ENCODE measurements at places on chromosomes 4 and X. TPM values are rescaled to one million over a fixed set of nuclear protein-coding genes. Genes with fewer than 3 reads are reported as not detected.
A peak's percentile ranks its signal among the peaks of the same experiment; 100 is the strongest.

The ARHGAP24 gene
- 10.0 TPM for total RNA-seq

The CHIC1 gene
- total RNA-seq, result 5.1 TPM

DNA sequence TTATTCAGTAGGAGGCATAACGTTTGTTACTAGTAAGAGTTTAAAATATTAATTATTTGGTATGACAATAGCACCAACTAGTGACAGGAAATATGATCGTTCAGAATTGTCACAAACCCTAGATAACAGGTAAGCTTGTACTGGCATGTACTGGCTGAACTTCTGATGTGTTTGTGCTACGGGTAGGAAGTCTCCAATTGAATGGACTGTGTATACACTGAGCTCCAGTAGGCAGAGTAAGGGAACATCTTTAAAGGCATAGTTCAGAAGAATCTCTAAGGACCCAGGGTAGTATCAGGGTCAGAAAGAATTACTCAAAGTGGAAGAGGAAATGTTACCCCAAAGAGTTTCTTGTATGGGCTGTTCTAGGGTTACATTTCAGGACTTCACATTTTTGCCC, 230.4 kb downstream of the EDA2R start:
- no peak for DNase-seq

DNA sequence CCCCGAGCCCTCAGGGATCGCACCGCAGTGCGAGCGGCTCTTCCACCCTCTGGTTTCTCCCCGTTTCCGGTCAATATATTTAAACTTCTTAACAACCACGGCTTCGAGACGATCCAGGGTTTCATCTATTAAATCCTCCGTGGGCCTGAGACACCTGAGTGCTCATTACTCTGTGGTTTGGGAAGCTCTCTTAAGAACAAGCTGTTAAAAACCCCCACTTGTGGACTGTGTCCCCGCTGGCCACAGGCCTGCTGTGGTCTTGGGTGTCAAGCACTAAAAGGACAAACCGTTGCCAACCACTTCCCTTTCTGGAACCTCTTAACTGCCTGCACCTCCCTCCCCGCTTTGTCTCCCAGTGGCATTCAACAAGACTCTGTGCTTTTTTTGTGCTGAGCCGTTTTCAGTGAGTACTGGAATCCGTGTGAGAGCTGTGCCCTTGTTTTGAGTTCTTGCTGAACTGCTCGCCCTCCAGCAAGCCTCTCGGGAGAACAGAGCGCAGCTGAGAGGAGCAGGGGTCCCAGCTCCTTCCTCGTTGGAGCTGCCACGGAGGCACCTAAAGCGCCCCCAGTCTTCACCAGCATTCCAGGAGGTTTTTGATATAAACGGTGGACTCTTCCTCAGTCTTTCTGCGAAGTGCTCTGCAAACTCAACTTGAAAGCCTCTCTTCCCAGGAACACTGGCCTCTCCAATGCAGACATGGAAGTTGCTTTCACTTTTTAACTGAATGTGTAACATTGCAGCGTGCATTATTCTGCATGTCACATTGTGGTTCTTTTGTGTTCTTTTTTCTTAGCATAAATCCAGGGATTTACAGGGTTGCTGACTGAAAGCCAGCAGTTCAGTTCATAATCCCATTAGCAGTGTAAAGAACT, 691 bp upstream of the IGFBP7 start:
- peak; percentile 60 for DNase-seq

DNA sequence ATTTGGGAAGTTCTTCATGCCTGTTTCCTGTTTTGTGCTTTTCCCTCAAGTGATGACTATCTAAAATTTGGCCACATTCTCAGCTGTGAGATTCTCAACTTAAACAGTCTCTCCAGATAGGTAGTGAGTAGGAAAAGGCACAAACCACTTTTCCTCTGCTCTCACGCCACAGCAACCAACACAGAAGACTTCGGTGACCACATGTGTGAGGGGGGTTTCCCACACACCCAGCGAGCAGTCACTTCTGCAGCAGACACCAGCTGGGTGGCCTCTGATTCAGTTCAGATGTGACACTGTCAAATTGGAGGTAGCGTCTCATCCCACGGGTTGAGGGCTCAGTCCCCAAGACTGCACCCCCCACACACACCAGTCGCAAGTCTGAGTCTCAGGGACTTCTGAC, 25.1 kb upstream of the CLDN34 start:
- peak; percentile 18 for DNase-seq

DNA sequence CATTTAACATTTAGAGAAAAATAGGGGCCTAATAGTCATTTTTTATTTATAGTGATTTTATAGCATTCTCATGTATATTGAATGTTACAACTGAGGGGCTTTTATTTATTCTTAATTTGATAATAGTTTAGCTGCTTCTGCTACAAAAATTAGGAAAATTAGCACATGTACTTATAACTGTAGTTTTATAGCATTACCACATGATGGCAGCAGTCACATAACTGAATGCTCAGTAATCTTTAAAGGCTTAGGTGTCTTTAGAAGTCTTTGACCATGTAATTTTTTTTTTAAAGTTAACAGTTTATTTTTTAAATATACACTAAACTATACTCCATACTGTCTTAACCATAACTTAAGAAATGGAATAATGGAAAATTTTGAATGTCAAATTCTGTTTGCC, 136.6 kb downstream of the STAG2 start:
- DNase-seq, result peak; percentile 16

- DNase-seq, result no peak
Observed at GRCh38 chr4:101967697-101968346, 177.3 kb downstream of the BANK1 start.

Measured in thymus (tissue), 14 donors.